ENCODE measurements at places on chromosomes 3 and 15.

DNA sequence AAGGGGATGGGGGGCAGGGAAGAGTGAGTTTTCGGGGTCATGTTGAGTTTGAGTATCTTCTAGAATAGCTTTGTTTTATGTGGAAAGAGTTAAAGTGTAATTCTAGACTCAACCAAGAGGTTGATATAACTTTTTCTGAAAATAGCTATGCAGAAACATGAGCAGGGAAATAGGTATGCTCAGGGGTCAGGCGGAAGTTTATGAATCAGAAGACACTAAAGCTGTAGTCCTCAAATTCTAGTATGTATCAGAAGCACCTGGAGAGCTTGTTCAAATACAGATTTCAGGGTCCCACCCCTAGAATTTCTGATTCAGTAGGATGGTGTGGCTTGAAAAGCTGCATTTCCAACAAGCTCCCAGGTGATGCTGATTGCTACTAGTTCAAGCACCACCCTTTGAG lies 37.6 kb upstream of the UBE2E2 start:
- DNase-seq: no peak

- DNase-seq: no peak
Measured at GRCh38 chr3:2244137-2244536, 145.5 kb downstream of the CNTN4 start.

DNA sequence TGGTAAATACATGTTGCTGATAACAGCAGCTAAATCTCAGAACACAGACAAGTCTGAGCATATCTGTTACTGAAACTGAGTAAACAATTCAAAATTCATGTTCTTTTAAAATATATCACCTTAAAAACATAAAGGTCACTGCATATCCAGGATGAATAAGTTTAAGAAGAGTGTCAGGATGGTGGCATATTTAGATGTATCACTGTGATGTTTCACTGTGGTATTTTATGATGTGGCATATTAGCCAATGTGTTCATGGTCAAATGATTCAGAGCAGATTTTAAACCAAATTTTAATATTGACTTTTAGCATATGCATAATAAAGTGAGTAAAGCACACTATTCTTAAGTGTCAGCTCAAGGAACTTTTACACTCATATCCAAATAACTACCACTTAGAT lies 346.4 kb upstream of the DPPA4 start:
- DNase-seq: no peak

GRCh38 chr3:45640724-45641361 lies 46.3 kb downstream of the LIMD1 start:
- DNase-seq: no peak

GRCh38 chr3:51955893-51956770 lies 951 bp downstream of the GPR62 start:
- no peak for DNase-seq

- peak; percentile 60 for DNase-seq
Measured at GRCh38 chr3:142724682-142725356, 985 bp downstream of the TRPC1 start.

DNA sequence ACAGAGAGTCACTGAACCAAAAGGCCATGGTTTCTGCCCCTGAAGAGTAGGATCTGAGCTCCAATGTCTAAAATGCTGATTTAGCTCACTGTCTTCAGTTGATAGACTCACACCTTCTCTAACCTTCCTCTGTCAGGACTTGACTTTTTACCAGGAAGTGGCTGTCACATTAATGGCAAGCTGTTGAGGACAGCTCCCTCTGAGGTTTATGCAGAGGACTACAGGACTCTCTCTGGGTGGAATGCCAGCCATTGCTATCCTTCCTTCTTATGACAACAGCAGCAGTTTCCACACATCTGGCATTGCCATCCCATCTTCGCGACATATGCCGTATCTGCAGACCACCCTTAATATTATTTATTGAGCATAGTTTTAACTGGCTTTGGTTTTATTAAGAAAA lies 103.8 kb upstream of the PRICKLE2 start:
- no peak for DNase-seq

DNA sequence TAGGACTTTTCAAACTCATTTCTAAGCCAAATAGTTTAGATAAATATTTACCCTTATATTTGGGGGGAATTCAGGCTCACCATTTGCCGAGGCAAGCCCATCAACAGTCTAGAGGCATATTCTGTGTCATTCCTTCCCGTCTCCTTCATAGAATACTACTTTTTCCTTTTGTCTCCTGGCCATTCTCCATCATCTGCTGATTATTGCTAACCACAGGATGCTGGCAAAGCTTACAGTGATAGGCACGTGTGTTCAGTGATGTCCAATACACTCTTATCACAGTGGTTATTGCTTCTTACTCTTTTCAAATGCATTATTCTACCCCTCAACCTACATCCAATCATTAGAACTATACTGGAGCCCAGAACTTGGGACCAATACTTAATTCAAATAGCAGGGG lies 130.6 kb upstream of the ZBED2 start:
- no peak for DNase-seq

- DNase-seq: no peak
Measured at GRCh38 chr3:31917303-31918005, 63.6 kb downstream of the OSBPL10 start.

GRCh38 chr15:60589253-60589652 lies 110.3 kb upstream of the ICE2 start:
- DNase-seq: no peak

DNA sequence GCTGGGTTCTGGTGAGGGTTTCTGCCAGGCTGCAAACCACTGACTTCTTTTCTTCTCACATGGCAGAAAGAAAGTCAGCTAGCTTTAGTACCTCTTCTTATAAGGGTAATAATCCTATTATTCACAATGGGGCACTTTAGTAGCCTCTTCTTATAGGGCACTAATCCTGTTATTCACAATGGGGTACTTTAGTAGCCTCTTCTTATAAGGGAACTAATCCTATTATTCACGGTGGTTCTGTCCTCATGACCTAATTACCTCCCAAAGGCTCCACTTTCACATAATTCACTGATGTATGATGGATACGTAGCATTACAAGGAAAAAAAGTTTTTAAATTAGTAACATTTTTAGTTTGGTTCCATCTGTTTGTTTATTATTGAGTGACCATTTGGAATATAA lies 671.3 kb downstream of the NSUN3 start:
- DNase-seq: no peak

GRCh38 chr3:45198264-45199260 lies 27.5 kb downstream of the TMEM158 start:
- no peak for DNase-seq

GRCh38 chr15:48373821-48374451 lies 42.7 kb downstream of the DUT start:
- DNase-seq: no peak

- DNase-seq: no peak
Measured at GRCh38 chr3:32502946-32503286, 264 bp upstream of the CMTM6 start.

DNA sequence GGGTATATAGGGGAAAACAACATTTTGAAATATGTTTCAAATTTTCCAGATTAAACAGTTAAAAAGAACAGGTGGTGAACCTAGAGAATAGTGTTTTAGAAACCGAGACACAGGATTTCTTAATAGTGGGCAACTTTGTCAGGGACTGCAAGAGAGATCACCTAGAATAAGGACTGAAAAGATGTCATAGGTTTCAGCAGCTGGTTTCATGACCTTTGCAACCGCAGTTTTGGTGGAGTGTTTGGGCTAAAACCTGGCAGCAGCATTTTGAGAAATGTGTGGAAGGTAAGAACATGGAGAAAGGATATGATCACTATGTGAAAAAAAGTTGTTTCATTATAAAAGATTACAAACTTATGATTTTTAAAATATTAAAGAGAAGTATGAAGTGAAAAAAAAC lies 34.9 kb downstream of the PRKCI start:
- no peak for DNase-seq

GRCh38 chr15:82530606-82531379 lies 9.5 kb downstream of the RPS17 start:
- peak; percentile 73 for DNase-seq

DNA sequence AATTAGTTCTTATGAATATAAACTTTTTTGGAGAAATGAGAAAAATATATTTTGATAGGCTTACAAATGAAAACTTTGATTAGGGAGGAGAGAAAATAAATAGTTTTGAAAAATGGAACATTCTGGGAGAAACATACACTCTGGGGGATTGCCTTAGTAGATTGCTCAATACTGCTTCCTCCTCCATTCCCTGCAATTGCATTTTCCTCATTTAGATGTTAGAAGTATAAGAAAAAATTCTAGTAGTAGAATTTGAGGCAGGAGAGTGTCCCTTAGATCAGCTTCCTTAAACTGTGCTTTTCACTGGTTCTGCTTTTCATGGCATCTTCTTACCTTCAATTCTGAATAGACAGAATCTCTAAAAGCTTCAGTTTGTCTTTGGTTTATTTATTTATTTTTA lies 46.2 kb upstream of the CTDSPL2 start:
- DNase-seq: no peak

- no peak for DNase-seq
Measured at GRCh38 chr15:63396152-63396928, 14.7 kb upstream of the CA12 start.

DNA sequence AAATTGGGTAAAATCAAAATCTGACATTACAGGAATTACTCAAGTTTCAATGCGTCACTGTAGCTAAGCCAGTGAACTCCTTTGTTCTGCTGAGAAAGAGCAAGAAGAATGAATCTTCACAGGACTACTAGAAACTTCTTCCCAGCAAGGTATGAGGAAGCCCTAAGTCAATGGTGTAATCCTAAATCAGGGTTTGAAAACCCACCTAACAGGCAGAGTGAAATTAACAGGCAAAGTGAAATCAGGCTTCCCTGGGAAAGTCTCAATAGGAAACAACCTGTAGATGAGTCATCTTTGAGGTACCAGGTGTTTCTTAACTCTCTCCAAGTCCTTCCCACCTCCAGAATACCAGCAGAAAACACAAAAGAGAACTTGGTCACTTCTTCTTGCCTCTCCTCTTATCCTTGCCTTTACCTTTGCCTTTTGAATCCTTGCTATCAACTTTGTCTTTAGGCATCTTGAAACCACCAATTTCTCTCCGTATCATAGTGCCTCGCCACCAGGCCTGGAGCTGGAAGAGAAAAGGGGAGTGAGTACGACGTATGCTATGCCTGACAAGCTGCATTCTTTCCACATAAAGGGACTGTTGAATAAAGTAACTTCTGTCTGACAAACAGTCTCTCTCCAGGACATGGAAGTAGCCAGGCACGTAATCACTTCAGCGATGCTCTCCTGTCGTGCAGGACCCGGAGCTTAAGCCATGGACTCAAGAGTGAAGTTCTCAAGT lies 60.6 kb upstream of the RPL35A start:
- DNase-seq: no peak

- no peak for DNase-seq
Measured at GRCh38 chr3:31193871-31194270, 299.4 kb upstream of the GADL1 start.

- DNase-seq: no peak
Measured at GRCh38 chr3:52614689-52615088, 71.0 kb downstream of the PBRM1 start.

DNA sequence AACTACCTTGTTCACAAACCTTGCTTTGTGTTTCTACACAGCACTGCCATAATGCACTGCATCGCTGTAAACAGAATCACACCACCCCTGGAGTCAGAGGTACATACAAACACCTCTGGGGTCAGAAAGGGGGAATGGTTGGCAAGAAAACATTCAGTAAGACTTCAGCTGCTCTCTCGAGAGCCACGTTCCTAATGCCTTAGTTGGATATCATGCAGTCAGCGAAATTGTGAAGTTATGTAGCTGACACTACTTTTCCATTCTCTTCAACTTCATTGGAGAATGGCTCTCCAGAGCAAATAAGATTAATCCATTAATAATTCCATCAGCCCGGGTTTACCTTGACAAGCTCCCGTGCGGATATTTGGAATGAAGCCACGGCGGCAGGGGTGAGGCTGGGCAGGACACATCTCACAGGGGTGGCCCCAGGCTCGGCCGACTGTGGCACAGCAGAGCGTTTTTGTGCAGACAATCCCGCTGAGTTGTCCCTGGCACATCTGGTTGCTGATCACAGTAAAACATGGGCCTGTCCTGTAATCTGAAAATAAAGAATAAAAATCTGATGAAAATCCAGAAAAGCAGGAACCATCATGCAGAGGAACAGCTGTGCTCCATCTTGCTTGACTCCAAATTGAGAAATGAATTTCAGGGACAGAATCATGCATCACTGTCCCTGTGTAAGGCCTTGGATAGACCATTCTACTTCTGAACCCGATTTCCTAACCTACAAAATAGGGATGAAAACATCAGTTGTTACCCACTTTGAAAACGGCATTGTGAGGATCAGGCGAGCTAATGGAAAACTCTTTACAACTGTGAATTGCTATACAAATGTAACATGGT lies 108.0 kb downstream of the FBN1 start:
- DNase-seq: no peak

- DNase-seq: no peak
Measured at GRCh38 chr3:182424006-182424405, 369.3 kb upstream of the ATP11B start.

GRCh38 chr3:144407335-144407734 lies 435.7 kb downstream of the DIPK2A start:
- no peak for DNase-seq

DNA sequence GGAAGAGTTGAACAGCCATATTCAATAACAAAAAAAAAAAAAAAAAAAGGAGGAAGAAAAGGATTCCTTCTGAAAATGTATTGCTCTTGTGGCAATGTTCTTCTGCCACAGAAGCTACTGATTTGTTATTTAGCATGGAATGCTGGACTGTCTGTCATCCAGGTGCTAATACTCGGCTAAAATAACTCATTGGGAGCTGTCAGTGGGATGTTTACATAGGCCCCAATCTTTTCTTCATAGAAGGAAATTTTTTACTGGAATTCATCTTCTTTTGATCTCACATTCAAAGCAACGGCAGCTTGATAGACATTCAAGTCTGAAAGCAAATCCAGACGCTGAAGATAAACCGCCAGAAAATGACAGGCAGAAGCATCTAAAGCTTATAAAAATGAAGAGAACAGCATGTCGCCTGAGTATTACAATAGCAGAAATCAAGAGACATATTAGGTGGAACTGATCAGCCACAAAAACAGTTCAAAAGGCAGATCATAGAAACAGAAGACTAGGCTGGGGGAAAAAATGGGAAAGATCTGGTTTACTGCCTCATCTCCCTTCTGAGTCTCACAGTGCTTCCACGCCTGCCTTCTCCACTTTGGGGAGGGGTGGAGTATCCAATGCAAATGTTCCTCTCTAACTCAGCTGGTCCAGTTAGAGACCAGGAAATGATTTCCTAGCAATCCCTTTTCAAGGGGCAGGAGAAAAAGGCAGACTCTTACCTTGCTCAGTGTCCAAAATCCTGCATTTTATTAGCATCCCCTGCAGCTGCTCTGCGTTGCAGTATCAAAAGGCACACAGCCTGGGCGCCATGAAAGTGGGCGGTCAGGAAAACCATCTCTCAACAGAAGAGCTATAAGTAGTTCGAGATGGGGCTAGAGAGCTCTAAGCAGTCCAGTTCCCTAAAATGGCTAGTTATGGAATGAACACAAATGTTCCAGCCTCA lies 451.9 kb downstream of the FOXP1 start:
- DNase-seq: no peak

- DNase-seq: no peak
Measured at GRCh38 chr15:38464675-38465074, 10.7 kb downstream of the FAM98B start.

DNA sequence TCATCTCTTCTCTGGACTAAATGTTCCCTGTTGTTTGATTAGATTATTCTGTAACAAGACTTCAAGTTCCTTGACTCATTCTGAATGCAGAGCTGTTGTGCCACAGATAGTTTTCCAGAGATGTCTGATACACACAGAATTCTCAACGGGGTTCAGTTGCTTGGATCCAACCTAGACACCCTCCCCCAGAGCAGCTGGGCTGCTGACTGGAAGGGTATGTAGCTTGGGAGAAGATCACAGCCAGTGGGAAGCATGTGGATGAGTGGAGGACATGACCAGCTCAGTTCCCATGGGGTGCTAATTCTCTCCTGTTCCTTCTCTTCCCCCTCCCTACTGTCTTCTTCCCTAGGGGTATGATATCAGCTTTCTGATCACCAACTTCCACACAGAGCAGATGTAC lies 6.6 kb upstream of the TTLL3 start:
- no peak for DNase-seq

Measured in HEK293T (cell line).